ENCODE measurements at places on chromosomes 4 and X.
A peak's percentile ranks its signal among the peaks of the same experiment; 100 is the strongest.

DNA sequence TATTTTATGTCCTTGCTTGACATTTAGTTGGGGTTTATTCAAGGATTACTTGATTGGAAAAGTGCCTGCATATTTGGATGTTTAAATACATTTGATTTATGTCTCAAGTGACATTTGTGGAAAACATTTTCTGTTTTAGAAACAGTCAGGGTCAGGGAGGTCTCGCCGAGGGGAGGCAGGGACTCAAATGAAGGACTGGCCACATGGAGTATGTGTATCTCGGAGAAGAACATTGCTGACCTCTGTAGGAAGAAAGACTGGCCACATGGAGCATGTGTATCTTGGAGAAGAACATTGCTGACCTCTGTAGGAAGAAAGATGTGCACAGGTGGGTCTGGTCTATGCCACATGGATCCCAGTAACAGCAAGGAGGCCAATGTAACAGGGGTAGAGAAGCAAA, 233.6 kb downstream of the TRIML1 start:
- no peak for DNase-seq

GRCh38 chr4:114093221-114093715, 113.8 kb upstream of the ARSJ start:
- no peak for DNase-seq

- DNase-seq = no peak
These were observed at the start of gene TCEAL1 for GRCh38 chrX:103628386-103629317. Gene TCEAL1 (plus strand): TSS chrX:103628975. CDS start chrX:103629917, 942 bp downstream.

- DNase-seq = no peak
These were observed 17.2 kb downstream of the SPIN3 start for GRCh38 chrX:56978172-56978571.

- DNase-seq = peak; percentile 44
These were observed 169.4 kb downstream of the MAD2L1 start for GRCh38 chr4:119897260-119897659.

DNA sequence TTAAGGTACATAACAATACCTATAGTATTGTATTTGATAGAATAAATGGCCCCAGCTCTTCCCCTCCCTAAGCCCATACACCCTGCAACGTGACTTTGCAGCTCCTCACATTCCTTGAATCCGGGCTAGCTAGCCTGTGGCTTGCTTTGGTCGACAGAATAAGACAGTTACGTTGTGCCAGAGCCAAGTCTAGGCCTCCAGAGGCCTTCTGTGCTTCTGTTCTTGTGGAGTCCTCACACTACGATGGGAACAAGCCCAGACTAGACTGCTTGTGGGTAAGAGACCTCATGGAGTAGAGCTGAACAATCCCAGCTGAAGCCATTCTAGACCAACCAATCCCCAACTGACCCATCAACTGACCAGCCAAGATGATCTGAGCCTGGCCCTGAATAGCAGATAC, 102.4 kb upstream of the PLAC1 start:
- no peak for DNase-seq

GRCh38 chr4:97349468-97350186, 793.6 kb downstream of the STPG2 start:
- DNase-seq = no peak

DNA sequence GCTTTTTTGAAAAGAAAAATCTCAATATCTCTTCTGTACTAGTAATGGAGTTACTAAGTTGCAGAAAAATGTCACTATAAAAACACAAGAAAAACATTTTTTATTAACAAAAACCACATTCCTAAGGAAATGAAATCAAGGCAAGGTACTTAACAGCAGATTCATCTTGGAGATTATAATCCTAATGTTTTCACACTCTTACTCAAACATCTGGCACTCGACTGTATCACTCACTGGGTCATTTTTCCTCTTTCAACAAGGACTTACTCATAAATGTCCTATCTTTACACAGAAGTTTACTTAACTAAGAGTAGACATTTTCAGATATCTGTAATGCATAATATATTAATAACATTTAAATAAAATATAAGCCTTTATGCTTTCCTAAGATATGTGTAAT, 216.6 kb downstream of the NR3C2 start:
- no peak for DNase-seq

GRCh38 chr4:87109121-87109520, 111.3 kb downstream of the KLHL8 start:
- DNase-seq = no peak

- no peak for DNase-seq
These were observed 188.4 kb upstream of the ANK2 start for GRCh38 chr4:112860830-112861690.

GRCh38 chrX:2147928-2148327, 352.8 kb downstream of the DHRSX start:
- no peak for DNase-seq

DNA sequence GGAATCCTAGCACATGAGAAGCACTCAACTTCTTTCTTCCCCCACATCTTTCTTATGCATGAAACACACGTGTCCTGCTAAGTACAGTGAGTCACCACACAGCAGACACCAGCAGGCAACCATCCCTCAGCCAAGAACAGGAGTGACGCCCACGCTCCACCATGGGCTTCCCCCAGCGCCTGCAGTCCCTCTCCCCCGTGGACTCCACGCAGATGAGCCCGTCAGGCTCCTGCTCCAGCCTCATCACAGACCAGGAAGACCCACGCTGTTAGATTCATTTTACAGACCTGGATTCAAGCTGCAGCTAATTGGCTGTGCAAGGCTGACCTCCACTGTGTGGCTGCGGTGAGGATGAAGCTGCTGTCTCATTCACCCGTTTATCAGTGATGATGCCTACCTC, 16.7 kb downstream of the HMX1 start:
- DNase-seq = no peak

DNA sequence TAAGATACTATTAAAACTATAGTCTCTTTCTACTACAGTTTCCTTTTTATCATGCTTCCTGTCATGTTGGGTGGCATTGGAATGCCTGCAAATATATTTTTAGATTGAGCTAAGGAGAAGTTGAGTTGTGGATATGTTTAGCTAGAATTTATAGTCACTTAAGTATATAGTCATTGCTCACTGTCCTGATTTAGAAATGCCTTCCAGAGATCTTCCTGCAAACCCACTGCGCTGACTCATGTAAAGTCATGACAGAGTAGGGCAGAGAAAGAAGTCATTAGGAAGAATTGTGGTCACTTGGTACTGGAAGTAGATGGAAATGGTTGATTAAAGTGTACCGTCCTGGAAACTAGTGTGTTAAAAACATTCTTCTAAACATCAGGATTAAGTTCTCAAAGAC, 490.3 kb upstream of the PABPC4L start:
- no peak for DNase-seq

DNA sequence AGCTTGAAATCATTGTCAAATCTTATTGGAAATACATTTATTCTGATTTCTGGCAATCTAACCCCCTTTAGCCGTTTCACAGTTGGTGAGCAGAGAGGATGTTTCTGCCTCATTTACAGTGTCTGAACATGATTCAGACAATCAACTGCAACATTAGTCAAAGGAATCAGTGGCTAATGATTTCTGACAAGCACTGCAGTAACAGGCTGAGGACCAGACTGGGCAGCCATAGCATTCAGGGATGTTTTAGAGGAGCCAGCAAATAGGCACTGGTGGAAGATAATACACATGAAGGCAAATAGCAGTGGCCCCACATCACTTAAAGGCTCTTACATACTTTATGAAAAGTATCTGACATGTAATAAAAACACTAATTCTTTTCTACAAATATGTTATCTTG, 102.8 kb downstream of the TTC29 start:
- DNase-seq = no peak

DNA sequence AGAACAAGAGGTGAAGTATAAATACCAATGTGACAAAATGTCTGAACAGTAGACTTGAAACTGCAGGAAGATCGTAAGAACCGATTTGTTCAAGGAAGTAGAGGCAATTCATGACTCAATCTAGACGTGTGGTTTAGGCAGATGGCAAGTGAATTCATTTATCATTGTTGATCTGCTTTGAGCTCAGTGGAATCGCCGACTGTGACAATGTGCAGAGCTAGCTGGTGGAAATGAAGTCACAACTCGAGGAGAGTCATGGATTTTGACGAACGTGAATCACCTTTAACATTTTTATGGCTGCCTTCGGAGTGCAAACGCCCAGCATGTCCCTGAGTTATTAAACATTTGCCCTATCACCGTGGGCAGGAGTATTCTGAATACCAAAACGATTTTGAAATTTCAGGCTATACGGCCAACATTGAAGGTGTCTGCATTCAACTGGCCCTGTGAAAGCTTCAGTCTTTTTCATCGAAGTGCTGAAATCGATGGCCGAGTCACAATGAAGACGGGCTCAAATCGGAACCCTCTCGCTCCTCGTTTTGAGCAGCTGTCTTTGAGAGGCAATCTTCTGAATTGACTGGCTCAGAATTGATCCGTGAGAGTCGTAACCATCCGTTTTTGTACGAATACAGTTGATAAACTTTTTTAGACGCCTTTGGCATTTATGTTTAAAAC, 689 bp upstream of the OGT start:
- DNase-seq = no peak

DNA sequence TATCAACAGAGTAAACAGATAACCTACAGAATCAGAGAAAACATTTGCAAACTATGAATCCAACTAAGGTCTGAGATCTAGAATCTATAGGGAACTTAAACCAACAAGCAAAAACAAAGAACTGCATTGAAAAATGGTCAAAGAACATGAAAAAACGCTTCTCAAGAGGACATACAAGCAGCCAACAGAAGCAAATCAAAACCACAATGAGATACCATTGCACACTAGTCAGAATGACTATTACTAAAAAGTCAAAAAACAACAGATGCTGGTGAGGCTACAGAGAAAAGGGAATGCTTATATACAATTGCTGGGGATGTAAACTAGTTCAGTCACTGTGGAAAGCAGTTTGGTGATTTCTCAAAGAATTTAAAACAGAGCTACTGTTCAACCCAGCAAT, 255.7 kb downstream of the TMEM47 start:
- DNase-seq = no peak

- no peak for DNase-seq
These were observed 83.1 kb downstream of the DLG3 start for GRCh38 chrX:70527610-70528345.

- DNase-seq = no peak
These were observed 196.4 kb downstream of the DMD start for GRCh38 chrX:33014949-33015348.

GRCh38 chr4:134160211-134160610, 41.4 kb downstream of the PABPC4L start:
- DNase-seq = no peak

DNA sequence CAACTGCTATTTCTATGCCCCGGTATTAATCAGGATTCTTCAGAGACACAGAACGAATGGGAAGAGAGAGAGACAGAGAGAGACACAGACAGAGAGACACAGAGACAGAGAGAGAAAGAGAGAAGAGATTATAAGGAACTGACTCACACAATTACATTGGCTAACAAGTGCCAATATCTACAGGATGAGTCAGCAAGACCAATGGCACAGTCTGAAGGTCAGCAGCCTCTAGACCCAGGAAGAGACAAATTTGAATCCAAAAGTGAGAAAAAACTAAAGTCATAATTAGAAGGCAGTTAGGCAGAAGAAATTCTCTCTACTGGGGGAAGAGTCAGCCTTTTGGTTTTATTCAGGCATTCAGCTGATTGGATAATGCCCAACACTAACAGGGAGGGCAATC, 187.3 kb downstream of the MAB21L2 start:
- no peak for DNase-seq

DNA sequence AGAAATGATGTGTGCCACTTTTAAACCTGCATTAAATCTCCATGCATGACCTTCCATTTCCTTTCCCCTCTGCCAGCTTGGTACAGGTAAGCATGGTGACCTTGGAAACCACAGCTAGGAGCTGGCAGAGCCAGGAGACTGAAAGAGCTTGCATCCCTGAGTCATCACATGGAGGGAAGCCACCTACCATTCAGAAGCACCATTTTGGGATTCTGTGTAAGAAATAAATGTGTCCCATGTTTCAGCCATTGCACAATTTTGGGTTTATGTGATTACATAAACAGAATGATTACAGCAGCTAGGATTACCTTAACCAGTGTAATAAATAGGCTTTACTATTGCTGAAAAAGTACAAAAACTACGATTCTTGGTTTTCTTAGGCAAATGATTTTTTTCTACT, 17.3 kb upstream of the CCDC149 start:
- no peak for DNase-seq

- no peak for DNase-seq
These were observed 372.2 kb downstream of the INPP4B start for GRCh38 chr4:142473960-142474338.

GRCh38 chr4:3047464-3048286, 26.7 kb downstream of the HTT-AS start:
- no peak for DNase-seq

DNA sequence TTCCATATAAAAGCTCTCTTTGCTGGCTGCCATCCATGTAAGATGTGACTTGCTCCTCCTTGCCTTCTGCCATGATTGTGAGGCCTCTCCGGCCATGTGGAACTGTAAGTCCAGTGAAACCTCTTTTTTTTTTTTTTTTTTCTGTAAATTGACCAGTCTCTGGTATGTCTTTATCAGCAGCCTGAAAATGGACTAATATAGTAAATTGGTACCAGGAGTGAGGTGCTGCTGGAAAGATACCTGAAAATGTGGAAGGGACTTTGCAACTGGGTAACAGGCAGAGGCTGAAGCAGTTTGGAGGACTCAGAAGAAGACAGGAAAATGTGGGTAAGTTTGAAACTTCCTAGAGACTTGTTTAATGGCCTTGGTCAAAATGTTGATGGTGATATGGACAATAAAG, 124.3 kb upstream of the AADAT start:
- no peak for DNase-seq

- DNase-seq = no peak
These were observed 56.6 kb upstream of the C4orf54 start for GRCh38 chr4:99714179-99714578.

DNA sequence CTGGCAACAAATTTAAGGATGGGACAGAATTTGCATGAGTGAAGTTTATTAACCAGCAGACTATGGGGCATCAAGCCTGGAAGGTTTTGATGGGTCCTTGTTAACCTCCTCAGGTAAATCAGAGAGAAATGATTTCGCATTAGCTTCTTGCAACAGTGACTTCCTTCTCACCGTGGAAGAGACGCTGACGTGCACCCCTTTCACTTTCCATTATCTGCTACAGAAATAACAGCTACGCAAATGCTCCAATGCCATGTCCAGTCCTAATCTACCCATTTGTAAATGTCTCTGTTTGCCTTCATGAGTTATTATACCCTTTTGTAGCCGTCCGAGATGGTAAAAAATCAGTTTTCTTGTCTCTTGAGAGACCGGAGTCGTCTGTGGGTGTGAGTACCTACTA, 100.3 kb downstream of the SLC34A2 start:
- no peak for DNase-seq

DNA sequence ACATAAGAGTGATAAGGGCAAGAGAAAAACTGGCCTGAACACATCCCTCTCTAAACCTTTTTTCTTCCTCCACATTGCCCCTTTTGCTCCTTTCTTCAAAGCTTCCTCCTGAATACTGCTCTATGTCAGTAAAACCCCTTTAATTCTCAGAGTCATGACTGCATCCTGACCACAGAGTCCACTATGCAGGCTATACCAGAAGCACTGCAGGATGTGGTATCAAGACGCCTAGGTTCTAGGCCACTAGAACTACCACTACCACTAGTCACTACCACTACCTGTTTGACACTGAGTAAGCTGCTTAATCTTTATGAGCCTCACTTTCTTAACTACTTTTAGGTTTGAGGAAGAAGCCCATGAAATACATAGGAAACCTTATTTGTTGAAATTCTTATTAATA, 38.7 kb downstream of the ARHGEF9 start:
- DNase-seq = no peak
